Heart right ventricle (tissue), 16 donors: ENCODE measurements at places on chromosomes 3 and 15.

GRCh38 chr3:152574461-152575079 is 260.4 kb upstream of the P2RY1 start:
- no peaks in the 10 kb centered on the region for H3K36me3 ChIP-seq
- H3K27me3 ChIP-seq = no peaks in the 10 kb centered on the region
- H3K4me1 ChIP-seq = peaks cover 16% of the 10 kb centered on the region

GRCh38 chr3:30659270-30660130 is 53.1 kb downstream of the TGFBR2 start:
- DNase-seq = no peak
- H3K4me1 ChIP-seq = peaks cover 100% of the 10 kb centered on the region
- no peaks in the 10 kb centered on the region for H3K27me3 ChIP-seq
- H3K4me3 ChIP-seq = no peak overlapping the region
- peaks cover 51% of the 10 kb centered on the region for H3K36me3 ChIP-seq

GRCh38 chr3:111794711-111795110 is 64.4 kb upstream of the PHLDB2 start:
- peaks cover 21% of the 10 kb centered on the region for H3K4me1 ChIP-seq
- H3K36me3 ChIP-seq = no peaks in the 10 kb centered on the region
- H3K27me3 ChIP-seq = no peaks in the 10 kb centered on the region
- no peak overlapping the region for H3K27ac ChIP-seq
- H3K4me3 ChIP-seq = no peak overlapping the region

GRCh38 chr15:82021992-82022391 is 23.8 kb downstream of the MEX3B start:
- DNase-seq = peak; percentile 57
- no peaks in the 10 kb centered on the region for H3K36me3 ChIP-seq
- H3K4me1 ChIP-seq = no peaks in the 10 kb centered on the region
- no peaks in the 10 kb centered on the region for H3K27me3 ChIP-seq
- H3K4me3 ChIP-seq = no peak overlapping the region
- H3K27ac ChIP-seq = no peak overlapping the region

DNA sequence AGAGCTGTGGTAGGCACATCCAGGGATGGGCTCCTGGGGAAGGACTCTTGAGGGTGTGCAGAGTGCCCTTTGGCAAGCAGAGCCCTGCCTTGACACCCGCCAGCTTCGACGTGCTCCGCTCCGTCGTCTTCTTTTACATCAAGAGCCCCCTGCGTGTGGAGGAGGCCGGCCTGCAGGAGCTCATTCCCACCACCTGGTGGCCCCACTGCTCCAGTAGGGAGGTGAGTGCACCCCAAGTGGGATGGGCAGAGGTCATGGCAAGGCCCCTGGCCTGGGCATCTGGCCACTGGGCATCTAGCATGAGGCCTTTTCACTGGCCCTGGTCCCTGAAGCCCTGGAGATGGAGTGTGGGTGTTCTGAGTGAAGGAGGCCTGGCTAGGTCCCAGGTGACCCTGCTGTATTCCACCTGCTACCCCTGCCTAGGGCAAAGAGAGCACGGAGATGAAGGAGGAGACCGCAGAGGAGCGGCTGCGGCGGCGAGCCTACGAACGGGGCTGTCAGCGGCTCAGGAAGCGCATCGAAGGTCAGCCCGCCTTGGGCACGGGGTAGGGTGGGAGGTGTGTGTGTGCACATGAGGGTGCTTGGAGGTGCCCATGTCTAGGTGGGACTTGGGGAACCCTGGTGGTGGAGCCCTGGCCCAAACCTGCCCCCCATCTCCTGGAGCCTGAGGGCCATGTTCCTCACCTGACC is 12.2 kb downstream of the RNF123 start:
- H3K36me3 ChIP-seq = peaks cover 96% of the 10 kb centered on the region
- H3K4me1 ChIP-seq = no peaks in the 10 kb centered on the region
- no peak overlapping the region for H3K27ac ChIP-seq
- no peak overlapping the region for H3K4me3 ChIP-seq

DNA sequence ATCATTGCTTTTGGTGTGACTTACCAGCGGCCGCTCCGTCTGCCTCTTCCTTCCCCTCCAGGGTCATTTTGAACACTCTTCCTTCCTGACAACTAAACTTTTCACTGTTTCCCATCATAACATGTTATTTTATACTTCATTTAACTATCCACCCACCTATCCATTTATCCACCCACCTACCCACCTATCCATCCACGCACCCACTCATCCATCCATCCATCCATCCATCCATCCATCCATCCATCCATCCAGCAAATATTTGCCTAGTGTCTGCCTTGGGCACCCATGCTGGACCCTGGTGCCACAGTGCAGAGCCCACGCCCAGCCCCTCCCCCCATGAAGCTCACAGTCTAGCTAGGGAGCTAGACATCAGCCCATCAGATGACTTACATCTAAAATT is 254.9 kb downstream of the TLE3 start:
- no peaks in the 10 kb centered on the region for H3K36me3 ChIP-seq
- no peaks in the 10 kb centered on the region for H3K4me1 ChIP-seq
- no peak for DNase-seq
- H3K27me3 ChIP-seq = peaks cover 11% of the 10 kb centered on the region
- H3K4me3 ChIP-seq = no peak overlapping the region

- no peaks in the 10 kb centered on the region for H3K27me3 ChIP-seq
- no peak for DNase-seq
- no peak overlapping the region for H3K4me3 ChIP-seq
- H3K4me1 ChIP-seq = no peaks in the 10 kb centered on the region
- no peaks in the 10 kb centered on the region for H3K36me3 ChIP-seq
- H3K27ac ChIP-seq = no peak overlapping the region
Measured at GRCh38 chr15:88830016-88830415, 26.8 kb downstream of the ACAN start.

DNA sequence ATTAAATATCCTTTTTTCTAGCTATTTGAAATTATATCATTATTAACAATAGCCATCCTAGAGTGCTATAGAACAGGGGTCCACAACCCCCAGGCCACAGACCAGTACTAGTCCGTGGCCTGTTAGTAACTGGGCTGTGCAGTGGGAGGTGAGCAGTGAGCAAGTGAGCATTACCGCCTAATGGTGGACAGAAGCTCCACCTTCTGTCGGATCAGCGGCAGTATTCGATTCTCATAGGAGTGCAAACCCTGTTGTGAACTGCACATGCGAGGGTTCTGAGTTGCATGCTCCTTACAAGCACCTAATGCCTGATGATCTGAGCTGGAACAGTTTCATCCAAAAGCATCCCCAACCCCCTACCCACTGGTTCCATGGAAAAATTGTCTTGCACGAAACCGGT is 11.7 kb downstream of the CLDN16 start:
- DNase-seq = no peak
- no peaks in the 10 kb centered on the region for H3K4me1 ChIP-seq
- H3K4me3 ChIP-seq = no peak overlapping the region
- H3K36me3 ChIP-seq = no peaks in the 10 kb centered on the region

GRCh38 chr15:55856506-55857164 is 113.7 kb upstream of the PRTG start:
- H3K27me3 ChIP-seq = no peaks in the 10 kb centered on the region
- no peaks in the 10 kb centered on the region for H3K4me1 ChIP-seq
- peaks cover 79% of the 10 kb centered on the region for H3K36me3 ChIP-seq
- no peak overlapping the region for H3K27ac ChIP-seq
- H3K4me3 ChIP-seq = no peak overlapping the region

DNA sequence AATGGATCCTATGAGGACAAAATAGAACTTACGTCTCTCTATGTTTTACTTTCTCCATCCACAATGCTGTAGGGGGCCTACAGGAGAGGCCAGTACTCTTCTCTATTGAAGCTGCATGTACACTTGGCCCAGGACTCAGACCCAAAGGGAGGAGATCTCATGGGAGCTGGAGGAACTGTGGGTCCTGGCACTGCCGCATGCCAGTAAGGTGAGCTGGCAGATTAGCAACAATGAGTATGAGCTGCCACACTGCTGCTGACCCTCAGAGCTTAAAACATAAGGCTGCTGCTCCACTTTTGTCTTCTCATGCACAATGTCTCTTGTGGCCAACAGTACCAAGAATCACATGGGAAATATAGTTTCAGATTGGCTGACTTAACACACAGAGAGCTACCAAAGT is 57.8 kb upstream of the TBC1D5 start:
- H3K36me3 ChIP-seq = no peaks in the 10 kb centered on the region
- H3K4me3 ChIP-seq = no peak overlapping the region
- no peaks in the 10 kb centered on the region for H3K4me1 ChIP-seq
- no peaks in the 10 kb centered on the region for H3K27me3 ChIP-seq
- no peak for DNase-seq
- no peak overlapping the region for H3K27ac ChIP-seq

DNA sequence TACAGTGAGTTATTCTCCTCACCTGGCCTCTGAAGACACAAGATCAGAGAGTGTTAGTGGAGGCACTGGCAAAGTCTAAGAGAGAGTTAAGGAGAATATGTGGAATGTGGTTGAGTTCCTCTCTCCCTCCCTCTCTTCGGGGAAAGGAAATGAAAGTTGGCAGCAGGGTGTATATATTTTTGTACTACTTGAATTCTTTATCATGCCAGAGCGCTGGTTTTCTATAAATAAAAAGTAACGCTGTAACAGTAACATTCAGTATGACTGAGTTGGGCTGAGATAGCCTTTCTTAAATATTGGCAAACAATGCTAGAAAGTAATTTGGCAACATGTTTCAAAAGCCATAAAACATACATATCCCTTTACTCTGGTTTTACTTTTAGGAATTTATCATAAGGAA is 77.5 kb upstream of the TNFAIP8L3 start:
- no peaks in the 10 kb centered on the region for H3K27me3 ChIP-seq
- no peak for DNase-seq
- H3K4me3 ChIP-seq = peak overlapping the region; percentile 15
- H3K27ac ChIP-seq = peak overlapping the region; percentile 68

GRCh38 chr3:30832961-30833575 is 61.4 kb downstream of the GADL1 start:
- H3K27me3 ChIP-seq = no peaks in the 10 kb centered on the region
- no peak overlapping the region for H3K27ac ChIP-seq
- no peak for DNase-seq
- no peaks in the 10 kb centered on the region for H3K4me1 ChIP-seq
- no peaks in the 10 kb centered on the region for H3K36me3 ChIP-seq
- no peak overlapping the region for H3K4me3 ChIP-seq

DNA sequence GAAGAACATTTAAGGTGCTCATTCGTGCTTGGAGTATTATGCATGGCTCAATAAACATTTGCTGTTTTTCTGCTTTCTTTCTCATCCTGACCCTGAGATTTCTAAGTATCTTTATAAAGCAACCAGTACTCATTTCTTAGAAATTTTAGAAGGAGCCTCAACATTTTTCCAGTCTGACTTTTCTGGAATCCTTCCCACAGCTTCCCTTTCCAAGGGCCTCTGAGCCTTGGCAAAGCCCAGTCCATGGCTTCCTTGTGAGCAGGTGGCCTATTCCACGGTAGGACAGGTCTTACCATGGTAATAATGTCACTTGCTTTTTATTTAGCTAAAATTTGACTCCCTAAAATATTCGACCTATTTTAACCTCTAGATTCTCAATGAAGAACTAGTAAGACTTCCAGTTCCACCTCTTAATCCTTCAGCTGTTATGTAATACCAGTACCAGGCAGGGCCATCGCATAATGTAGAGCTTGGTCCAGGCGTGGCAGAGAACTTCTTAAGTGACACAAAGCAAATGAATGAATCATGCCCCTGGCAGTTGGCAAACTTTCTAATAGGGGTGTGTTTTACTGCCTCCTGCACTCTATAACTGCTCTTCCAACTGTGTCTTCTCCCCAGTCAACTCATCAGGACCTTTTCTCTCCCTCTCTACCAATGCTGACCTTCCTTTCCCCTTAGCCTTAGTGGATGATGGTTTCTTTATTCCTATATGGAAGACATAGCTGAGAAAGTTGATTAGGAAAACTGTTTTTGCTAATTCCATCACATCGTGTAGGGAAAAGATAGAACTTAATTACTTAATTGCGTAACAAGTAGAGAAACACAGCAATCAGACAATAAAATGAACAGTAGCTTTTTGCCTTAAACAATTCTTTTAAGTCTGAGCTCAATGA is 894 bp upstream of the TM4SF4 start:
- H3K36me3 ChIP-seq = no peaks in the 10 kb centered on the region
- no peaks in the 10 kb centered on the region for H3K27me3 ChIP-seq
- peaks cover 33% of the 10 kb centered on the region for H3K4me1 ChIP-seq
- DNase-seq = no peak
- no peak overlapping the region for H3K27ac ChIP-seq
